GM20000 (cell line): ENCODE measurements at places on chromosomes 1 and 21.

- no peak for DNase-seq
Measured at GRCh38 chr21:29909571-29909970, 30.2 kb downstream of the GRIK1 start.

GRCh38 chr1:46547481-46548383 lies 3.7 kb downstream of the KNCN start:
- peak; percentile 66 for DNase-seq

DNA sequence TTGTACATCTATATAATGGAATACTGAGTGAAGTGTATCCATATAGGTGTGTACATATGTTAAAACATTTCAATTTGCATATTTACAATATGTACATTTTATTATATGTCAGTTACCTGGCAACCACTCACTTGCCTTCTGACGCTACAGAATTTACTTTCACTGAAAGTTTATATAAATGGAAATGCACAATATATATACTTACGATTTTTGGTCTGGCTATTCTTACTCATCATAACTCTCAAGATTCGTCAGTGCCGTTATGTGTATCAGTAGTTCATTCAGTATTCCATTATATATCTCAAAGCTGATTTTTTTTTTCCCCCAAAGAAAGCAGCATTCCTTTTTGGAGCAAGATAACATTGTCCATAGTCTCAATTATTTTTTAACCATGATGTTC lies 138.2 kb downstream of the PCBP3 start:
- DNase-seq, result no peak

DNA sequence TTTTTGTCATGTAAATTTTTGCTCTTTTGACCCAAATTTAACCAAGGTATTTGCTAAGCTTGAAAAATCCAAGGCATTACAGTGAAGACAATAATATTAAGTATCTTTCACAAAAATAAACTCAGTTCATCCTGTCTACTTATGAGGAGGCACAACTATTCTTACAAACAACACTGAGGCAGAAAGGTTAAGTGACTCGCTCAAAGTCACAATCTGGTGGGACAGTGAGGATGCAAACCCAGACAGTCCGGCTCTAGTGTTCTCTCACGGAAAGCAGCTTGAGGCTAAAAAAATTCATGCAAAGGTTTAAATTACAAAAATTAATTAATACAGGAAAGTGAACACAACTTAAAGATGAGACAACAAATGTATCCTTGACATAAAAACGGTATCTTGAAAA lies 125.3 kb downstream of the SIPA1L2 start:
- DNase-seq, result no peak

DNA sequence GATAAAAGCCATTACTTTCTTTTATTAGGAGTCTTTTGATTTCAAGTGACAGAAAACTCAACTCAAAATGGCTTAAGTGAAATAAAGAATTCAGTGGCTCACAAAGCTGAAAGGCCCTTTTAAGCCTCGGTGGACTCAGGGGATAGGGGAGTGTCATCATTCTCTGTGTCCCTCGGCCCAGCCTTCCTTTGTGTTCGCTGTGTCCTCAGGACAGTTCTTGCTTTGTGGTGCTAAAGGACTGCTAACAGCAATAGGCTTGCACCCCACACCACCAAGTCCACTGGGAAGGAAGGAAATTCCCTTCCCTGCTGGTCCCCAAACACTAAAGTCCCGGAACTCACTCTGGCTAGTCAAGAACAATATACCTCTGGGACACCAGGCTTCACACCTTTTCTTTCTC lies 129.2 kb downstream of the NTPCR start:
- no peak for DNase-seq

DNA sequence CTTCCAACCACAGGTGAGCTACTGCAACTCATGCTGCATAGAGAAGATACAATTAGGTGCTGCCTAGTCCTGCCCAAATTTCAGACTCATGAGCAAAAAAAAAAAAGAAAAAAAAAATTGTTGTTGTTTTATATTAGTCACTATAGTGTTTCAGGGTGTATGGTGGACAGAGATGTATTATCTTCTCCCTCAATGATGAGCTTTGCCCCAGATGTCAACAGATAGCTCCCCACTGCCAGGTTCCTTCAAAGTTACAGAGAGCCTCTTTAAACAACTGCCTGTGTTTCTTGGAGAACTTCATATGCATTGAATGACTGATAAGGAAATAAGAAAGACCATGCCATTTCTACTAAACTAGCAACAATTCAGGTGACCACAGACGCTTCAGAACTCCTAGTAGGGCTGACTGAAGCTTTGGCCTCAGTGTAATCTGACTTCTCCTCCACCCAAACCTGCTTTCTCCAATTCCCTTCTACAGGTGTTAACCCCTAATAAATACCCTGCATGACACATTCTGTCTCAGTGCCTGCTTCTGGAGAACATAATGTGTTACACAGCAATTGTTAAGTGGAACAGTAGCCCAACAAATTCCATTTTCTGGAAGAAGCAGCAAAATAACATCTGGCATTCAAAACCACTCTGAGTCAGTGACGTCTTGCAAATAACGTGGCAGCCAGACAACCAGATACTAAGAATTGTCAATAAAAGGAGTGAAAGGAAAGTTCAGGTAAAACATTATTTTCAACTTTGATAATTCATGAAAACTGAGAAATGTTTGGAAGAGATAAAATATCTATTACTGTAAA lies 147.7 kb downstream of the CDC42BPA start:
- DNase-seq, result no peak

GRCh38 chr1:85275701-85276214 lies 674 bp downstream of the BCL10 start:
- peak; percentile 41 for DNase-seq
